Omental fat pad (tissue), 4 donors: ENCODE measurements at places on chromosomes 1 and 21.

DNA sequence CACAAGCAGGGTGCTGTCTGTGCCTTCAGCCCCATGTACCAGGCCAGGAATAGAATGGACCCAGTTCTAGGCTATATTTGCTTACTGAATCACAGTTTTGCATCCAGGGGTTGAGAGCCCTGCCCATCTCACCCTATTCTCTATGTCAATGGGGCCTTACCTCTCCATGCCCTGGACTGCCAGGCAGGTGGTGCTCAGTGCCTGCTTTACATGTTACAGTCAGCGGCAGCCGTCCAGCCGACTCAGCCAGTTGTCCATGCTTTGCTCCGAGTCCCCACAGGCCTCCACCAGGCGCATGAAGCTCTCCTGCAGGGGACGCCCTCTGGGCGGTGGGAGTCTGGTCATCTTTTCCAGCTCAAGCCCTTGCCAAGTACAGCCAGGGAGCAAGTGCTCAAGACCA lies 12.2 kb upstream of the FAM167B start:
- DNase-seq: no peak

DNA sequence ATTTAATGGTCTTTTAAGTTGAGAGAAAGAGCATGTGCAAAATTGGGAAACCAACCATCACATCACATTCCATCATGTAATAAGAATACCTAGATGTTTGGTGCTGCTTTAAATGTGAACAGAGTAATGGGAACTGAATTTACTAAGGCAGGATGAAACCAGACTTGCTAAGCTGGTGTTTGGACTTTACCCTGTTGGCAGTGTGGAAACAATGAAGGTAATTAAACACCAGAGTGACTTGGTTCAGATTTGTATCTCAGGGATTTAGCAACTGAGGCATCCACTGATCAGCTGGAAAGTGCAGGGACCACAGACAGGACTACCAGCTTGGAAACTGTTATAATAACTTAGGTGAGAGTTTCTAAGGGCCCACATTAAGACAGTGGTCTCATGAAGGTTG lies 263.4 kb downstream of the OLFM3 start:
- DNase-seq: no peak

- DNase-seq: no peak
Observed at GRCh38 chr1:87685311-87686135, 356.8 kb downstream of the LMO4 start.

GRCh38 chr1:24048205-24048869 lies 63.6 kb downstream of the MYOM3 start:
- DNase-seq: no peak

GRCh38 chr1:233268389-233269022 lies 27.0 kb downstream of the PCNX2 start:
- DNase-seq: no peak

DNA sequence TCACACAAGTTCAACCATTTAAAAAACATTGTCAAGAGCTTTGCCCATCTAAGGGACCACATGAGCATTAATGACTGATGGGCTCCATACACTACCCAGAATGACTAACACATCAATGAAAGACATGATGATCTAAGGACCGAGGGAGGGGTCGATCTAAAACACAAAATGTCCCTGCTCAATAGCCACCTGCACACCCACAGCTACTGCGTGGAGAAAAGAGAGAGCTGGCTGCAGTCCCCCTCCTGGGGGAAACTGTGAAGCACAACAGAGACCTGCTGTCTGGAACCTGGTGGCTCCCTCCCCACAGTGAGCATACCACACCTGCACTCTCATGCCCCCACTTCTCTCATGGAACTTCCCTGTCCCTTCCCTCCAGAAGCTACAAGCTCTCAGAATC lies 130.1 kb upstream of the ERG start:
- DNase-seq: no peak

- DNase-seq: no peak
Observed at GRCh38 chr1:55626326-55626725, 411.2 kb upstream of the USP24 start.

DNA sequence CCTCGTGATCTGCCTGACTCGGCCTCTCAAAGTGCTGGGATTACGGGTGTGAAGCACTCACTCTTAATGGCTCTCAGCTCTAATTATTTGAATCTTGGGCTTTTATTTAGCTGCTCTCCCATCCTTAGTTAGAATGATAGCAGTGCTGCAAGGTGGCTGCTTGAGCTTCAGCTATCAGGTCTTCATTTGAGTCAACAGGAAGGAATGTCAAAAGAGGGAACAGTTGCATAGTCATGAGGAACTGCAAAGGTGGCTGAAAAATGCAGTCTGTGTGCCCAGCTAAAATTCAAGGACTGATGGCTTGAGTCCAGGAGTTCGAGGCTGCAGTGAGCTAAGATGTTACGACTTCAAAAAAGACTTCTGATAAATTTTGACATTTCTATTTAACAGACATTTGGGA lies 55.6 kb downstream of the UCK2 start:
- no peak for DNase-seq

GRCh38 chr1:67041841-67042503 lies 12.0 kb downstream of the SLC35D1 start:
- no peak for DNase-seq

DNA sequence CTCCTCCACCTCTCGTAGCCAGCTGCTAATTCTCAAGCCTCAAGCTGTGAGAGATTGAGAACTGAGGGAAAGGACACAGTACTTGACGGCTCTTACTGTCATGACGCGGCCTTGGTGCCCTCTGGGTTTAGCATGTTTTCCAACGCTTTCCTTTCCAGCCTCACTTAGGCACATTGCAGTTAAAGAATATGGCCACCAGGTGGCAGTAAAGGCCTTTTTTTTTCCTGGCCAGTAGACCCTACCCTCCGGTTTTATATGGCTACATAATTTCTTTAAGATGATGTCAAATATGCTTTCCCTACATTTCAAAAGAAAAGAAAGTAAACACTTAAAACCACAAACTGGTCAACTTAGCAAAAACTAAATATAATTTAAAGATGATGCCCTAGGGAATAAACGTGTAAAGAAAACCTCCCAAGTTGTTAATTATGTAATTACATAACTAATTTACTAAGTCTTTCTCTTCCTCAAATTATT lies 56.8 kb upstream of the PRDX6 start:
- DNase-seq: no peak

- no peak for DNase-seq
Observed at GRCh38 chr1:234325878-234326496, 47.3 kb upstream of the COA6 start.
